Activated naive CD8-positive, alpha-beta T cell treated with anti-CD3 and anti-CD28 coated beads for 36 hours (primary cell): ENCODE measurements at places on chromosomes 4 and X.

DNA sequence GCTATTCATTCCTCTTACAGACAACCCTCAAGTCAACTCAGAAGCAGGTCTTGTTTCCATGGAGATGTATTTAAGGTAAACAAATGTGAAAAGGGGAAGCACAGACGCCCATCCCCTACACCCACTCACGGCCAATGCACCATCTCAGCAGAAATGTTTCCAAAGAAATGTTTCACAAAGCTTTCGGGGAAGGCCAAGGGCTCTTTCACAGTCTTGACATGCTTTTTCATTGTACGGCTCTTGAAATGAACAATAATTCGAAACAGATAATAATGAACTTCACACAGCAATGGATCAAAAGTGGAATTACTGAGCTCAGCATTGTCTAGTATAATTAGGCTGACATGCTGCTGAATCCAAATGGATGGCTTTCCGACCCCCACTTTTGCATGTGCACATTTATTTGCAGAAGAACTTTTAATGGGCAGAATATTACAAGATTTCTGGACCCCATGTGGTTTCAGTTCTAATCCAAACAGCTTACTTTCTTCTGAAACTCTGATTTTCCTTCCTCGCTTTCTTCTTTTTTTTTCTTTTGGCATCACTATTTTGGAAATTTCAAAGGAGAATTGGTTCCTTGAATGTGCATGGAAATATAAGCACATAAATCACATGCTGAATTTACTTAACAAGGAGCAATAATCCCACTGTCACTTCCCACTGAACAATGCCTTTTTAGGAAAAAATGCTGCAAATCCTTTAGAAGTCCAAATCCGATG lies 160.9 kb downstream of the SMIM20 start:
- DNase-seq = peak; percentile 71
- H3K4me3 ChIP-seq = peak overlapping the region; percentile 9
- peaks cover 8% of the 10 kb centered on the region for H3K27me3 ChIP-seq
- peak overlapping the region; percentile 90 for H3K27ac ChIP-seq

GRCh38 chrX:55907968-55908607 lies 190.5 kb downstream of the RRAGB start:
- peak overlapping the region; percentile 80 for H3K27ac ChIP-seq
- no peaks in the 10 kb centered on the region for H3K27me3 ChIP-seq
- H3K4me1 ChIP-seq = peaks cover 5% of the 10 kb centered on the region
- H3K4me3 ChIP-seq = peak overlapping the region; percentile 83

GRCh38 chr4:8475751-8476575 lies 35.4 kb downstream of the TRMT44 start:
- peaks cover 1% of the 10 kb centered on the region for H3K36me3 ChIP-seq
- H3K4me1 ChIP-seq = no peaks in the 10 kb centered on the region
- H3K27me3 ChIP-seq = no peaks in the 10 kb centered on the region
- no peak for DNase-seq
- no peak overlapping the region for H3K27ac ChIP-seq

DNA sequence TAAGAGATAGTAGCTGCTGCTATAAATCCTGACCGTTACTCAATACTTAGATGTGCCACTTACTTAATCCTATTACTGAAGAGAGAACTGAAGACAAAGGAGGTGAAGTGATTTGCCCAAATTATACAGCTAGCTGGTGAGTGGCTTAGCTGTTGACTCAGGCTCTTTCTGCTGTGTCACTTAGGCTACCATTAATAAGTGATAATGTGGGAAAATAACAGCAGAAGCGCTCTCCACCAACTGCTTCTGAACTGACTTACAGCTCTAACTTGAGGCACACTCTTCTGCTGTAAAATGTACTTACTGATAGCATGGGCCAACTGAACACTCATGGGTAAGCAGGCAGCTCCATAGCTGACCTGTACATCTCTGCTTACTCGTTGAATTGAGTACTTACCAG lies 7.5 kb upstream of the KLHL5 start:
- H3K4me3 ChIP-seq = no peak overlapping the region
- H3K36me3 ChIP-seq = no peaks in the 10 kb centered on the region
- no peak overlapping the region for H3K27ac ChIP-seq
- no peak for DNase-seq
- peaks cover 4% of the 10 kb centered on the region for H3K4me1 ChIP-seq
- no peaks in the 10 kb centered on the region for H3K27me3 ChIP-seq

DNA sequence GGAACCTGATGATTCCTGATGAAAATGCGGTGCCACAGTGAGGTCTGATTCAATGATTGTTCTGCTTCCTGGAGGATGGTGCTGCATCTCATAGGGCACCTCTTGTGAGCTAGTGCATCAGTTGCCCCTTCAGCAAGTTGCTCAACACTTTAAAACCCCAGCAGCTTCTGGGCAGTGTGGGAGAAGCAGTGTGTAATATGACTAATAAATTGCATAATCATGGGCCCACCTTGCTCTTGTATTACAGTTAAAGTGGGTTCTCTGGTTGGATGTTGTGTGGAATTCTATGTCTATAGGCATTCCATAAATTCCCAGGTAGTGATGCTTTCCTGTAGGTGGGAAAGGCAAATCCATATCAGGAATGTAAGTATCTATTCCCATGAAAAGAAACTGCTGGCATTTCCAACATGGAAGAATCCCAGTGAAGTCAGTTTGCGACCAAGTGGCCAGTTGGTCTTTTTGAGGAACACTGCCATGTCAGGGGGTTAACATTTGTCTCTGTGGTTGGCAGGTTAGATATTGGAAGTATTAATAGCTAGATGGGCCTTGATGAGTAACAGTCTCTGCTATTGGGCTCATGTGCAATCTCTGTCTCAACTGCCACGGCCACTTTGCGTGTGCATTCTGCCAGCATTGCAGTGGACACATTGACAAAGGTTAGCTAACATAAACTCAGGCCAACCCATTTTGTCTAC lies 121.1 kb upstream of the OTUD4 start:
- DNase-seq = no peak
- H3K27ac ChIP-seq = no peak overlapping the region
- no peaks in the 10 kb centered on the region for H3K36me3 ChIP-seq
- H3K27me3 ChIP-seq = peaks cover 7% of the 10 kb centered on the region

GRCh38 chrX:124098089-124098488 lies 136.6 kb downstream of the STAG2 start:
- H3K27ac ChIP-seq = no peak overlapping the region
- no peak overlapping the region for H3K4me3 ChIP-seq
- peaks cover 20% of the 10 kb centered on the region for H3K36me3 ChIP-seq
- DNase-seq = no peak
- no peaks in the 10 kb centered on the region for H3K27me3 ChIP-seq
- peaks cover 7% of the 10 kb centered on the region for H3K4me1 ChIP-seq

DNA sequence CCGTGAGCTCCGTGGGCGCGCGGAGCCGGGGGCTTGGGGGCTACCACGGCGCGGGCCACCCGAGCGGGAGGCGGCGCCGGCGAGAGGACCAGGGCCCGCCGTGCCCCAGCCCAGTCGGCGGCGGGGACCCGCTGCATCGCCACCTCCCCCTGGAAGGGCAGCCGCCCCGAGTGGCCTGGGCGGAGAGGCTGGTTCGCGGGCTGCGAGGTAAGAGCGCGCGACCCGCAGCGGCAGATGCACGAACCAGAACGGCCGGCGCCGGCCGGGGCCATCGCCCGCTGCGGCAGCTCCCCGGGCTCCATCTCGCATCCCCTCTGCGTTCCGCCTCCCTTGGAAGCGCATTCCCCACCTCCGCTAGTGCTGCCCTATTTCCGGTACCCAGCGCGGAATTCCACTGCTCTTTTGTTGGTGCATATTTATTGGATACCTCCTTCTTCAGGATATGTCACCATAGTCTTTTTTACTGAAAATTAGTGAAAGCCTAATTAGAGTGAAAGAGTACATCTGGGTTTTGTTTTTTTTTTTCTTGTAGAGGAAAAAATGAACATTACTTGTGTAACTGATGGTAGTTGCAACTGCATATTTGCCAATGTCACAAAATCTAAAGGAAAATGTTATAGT lies 797 bp downstream of the PKD2 start:
- peak overlapping the region; percentile 59 for H3K27ac ChIP-seq
- peak; percentile 24 for DNase-seq

DNA sequence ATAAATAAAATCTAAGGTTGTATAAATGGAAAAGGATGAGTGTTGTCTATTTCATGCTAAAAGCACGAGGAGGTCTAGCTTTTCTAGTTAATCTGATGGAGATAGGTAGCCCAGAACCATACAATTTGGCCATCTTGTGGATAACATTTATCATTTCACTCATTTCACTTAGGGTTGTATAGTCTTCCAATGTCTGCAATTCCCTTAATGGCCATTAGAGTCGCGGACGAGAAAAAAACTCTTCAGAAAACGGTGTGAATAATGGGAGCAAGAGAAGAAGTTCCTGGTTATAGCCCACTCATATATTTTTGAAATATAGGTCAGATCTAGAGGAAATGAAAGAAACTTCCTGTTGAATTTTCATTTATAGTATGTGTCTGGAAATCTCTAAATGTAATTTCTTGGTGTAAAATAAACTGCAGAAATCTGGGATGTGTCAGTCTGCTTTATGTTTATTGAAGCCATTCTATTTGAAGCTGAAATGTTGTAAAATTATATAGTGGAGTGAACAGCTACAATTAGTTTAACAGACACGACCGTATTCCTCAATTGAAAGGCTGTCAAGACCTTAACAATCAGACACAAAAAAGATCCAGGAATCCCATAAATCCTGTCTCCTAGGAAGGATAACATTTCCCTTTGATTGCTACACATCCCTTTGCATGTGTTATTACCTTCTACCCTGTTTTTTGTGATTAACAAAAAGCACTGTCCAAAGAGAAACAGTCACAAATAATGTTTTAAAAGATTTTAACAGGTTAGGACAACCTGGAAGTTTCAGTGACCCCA lies 47.7 kb upstream of the MGST2 start:
- no peak for DNase-seq
- H3K27ac ChIP-seq = no peak overlapping the region
- no peaks in the 10 kb centered on the region for H3K36me3 ChIP-seq
- H3K4me3 ChIP-seq = no peak overlapping the region
- H3K4me1 ChIP-seq = no peaks in the 10 kb centered on the region
- H3K27me3 ChIP-seq = no peaks in the 10 kb centered on the region

DNA sequence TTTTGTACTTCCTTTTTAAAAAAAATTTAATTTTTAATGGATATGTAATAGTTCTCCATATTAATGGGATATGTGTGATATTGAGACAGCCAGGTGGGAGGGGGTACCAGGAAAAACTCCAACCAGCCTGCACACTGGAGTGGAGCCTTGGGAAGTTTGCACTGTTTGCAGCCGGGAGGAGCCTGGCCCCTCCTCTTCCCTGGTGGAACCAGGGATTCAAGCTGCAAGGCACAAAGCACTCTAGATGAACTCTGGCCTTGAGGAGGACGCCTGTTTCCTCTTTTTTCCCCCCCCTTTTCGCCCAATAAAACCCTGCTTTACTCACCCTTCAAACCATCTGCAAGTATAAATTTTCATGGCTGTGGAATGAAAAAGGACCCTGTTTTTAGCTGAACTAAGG lies 48.2 kb upstream of the GC start:
- H3K4me3 ChIP-seq = no peak overlapping the region
- H3K4me1 ChIP-seq = no peaks in the 10 kb centered on the region
- no peak for DNase-seq
- no peak overlapping the region for H3K27ac ChIP-seq
- no peaks in the 10 kb centered on the region for H3K36me3 ChIP-seq

DNA sequence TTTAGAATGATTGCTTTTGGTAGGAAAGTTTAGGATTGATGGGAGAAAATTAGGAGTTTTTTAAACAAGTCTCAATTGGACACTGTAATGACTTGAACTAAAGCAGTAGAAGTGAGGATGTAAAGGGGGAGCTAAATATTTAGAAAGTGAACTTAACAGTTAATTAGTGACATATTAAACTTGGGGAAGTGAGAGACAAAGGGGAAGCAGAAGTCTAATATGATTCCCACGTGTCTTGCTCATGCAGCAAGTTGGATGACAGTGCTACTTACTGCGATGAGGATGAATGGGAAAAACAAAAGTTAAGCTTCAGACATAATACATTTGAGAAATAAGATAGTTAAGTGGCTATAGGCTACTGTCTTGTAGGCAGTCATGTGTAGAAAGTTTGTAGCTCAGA lies 110.4 kb downstream of the RPA4 start:
- no peak overlapping the region for H3K4me3 ChIP-seq
- no peaks in the 10 kb centered on the region for H3K4me1 ChIP-seq
- H3K27ac ChIP-seq = no peak overlapping the region
- DNase-seq = no peak
- H3K27me3 ChIP-seq = no peaks in the 10 kb centered on the region

DNA sequence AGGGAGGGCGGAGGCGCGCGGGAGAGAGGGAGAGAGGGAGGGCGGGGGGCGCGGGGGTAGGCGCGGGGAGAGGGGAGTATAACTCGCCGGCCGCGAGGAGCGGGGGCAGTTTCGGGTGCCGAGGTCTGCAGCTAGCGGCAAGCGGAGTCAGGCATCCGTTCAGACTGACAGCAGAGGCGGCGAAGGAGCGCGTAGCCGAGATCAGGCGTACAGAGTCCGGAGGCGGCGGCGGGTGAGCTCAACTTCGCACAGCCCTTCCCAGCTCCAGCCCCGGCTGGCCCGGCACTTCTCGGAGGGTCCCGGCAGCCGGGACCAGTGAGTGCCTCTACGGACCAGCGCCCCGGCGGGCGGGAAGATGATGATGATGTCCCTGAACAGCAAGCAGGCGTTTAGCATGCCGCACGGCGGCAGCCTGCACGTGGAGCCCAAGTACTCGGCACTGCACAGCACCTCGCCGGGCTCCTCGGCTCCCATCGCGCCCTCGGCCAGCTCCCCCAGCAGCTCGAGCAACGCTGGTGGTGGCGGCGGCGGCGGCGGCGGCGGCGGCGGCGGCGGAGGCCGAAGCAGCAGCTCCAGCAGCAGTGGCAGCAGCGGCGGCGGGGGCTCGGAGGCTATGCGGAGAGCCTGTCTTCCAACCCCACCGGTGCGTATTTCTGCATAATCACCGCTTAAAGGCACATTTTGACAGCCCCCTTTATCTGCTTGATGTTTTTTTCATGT lies at the start of gene POU4F2:
Gene POU4F2, plus strand, starts transcription at position 108 of the 720 bp plus-strand sequence. Its CDS starts 248 bp downstream, at position 356.
- DNase-seq = peak; percentile 32
- peaks cover 95% of the 10 kb centered on the region for H3K27me3 ChIP-seq
- H3K27ac ChIP-seq = no peak within 1 kb of the TSS
- peak within 1 kb of the TSS; percentile 60 for H3K4me3 ChIP-seq
- H3K36me3 ChIP-seq = peaks cover 4% of the 10 kb centered on the region

DNA sequence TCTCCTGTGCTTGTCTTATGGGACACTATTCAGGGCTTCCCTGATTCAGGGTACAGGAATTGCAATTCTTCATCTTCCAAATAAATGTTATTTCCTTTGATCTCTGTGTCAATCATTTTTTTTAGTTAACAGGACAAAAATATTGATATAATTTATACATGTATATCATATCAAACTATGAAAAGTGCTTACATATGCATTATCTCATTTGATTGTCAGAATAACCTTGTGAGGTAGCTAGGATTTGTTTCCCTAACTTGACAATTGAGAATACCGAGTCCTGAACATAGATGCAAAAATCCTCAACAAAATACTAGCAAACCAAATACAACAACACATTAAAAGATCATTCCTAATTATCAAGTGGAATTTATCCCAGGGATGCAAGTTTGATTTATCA lies 11.5 kb upstream of the SERPINA7 start:
- no peak for DNase-seq
- no peak overlapping the region for H3K4me3 ChIP-seq
- no peak overlapping the region for H3K27ac ChIP-seq
- H3K36me3 ChIP-seq = no peaks in the 10 kb centered on the region
